Cardiac fibroblast (primary cell): ENCODE measurements at places on chromosomes 16 and 17.

- DNase-seq: no peak
Measured at GRCh38 chr16:58157239-58157638, 28.1 kb upstream of the CFAP20 start.

DNA sequence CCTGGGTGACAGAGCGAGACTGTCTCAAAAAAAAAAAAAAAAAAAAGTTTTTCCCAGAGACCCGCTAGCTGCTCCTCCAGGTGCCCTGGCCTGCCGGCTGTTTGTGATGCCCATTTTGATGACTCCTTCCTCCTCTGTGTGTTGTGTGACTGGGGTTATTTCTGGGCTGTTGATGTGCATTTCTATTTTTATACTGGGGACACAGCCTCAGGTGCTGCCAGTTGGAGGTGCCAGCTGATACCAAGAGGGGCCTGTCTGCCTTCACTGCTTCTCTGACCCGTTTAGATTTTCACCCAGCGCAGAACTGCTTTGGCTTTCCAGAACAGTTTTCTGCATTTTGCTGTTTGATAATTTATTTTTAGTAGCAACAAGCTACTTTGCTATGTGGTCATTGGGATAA lies 6.7 kb downstream of the PLA2G15 start:
- DNase-seq: no peak

DNA sequence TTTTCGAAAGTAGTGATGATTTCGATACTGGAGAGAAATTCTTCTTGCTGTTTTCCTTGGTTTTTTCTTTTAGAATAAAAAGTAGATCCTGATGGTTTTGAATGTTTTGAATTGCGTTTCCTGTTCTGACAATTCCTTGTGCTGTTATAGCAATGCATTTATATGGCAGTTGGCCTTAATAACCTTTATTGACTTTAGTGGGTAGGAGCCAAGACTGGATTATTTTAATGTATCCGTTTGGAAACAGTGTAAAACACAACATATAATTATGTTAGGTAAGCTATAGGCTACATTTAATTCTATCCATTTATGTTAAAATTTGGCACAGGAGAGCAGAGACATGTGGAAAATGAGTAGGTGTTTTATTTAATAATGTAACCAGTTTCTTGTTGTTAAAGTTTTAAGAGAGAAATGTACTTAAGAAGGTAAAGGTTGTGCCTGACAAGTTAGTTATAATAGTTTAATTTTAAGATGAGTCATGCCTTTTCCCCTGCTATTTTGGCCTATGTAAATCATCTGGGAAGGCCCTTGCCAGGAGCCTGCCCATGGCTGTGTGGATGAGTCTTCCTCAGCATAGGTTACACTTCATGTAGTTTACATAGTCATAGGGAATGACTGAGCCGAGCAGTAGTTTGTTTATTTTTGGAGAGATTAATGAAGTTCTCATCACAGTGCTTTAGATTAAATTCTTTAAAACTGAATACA lies 189.9 kb downstream of the FTO start:
- DNase-seq: peak; percentile 58

- DNase-seq: no peak
Measured at GRCh38 chr17:76405607-76405966, 21.2 kb downstream of the SPHK1 start.

- DNase-seq: no peak
Measured at GRCh38 chr17:145671-146541, 8.5 kb downstream of the SCGB1C2 start.
